Stimulated activated CD8-positive, alpha-beta memory T cell treated with anti-CD3 and anti-CD28 coated beads, Interleukin-4, amount 100 ng/mL, for 1 hour (primary cell): ENCODE measurements at places on chromosomes 7 and 10.

GRCh38 chr10:100490531-100490930, 27.7 kb downstream of the WNT8B start:
- no peak for DNase-seq

DNA sequence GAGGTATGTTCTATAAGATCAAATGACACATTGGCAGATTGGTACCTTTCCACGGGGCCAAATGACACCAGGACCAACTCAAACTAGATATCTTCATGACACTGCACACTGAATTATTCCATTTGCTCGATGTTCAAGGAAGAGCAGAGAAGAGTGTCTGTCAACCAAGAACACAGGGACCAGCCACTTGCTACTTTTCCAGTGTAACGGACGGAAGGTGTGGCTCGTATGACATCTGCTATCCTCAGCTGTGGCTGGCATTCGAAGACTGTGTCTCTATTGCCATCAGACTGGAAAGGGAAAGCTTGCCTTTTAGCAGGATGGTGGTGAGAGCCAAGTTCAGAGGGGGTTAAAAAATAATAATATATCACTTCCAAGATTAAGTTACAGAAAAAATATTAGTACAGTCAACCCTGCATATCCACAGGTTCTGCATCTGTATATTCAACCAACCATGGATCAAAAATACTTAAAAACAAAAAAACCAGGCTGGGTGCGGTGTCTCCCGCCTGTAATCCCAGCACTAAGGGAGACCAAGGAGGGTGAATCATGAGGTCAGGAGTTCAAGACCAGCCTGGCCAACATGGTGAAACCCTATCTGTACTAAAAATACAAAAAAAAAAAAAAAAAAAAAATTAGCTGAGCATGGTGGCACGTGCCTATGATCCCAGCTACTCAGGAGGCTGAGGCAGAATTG, 237.1 kb downstream of the PRPF18 start:
- DNase-seq: no peak

GRCh38 chr7:139588632-139589031, 65.1 kb downstream of the CLEC2L start:
- DNase-seq: no peak

- no peak for DNase-seq
Observed at GRCh38 chr10:78209970-78210369, 176.3 kb downstream of the RPS24 start.

- no peak for DNase-seq
Observed at GRCh38 chr7:42237811-42238541, 967 bp upstream of the GLI3 start.

- DNase-seq: no peak
Observed at GRCh38 chr10:25441270-25441669, 266.5 kb downstream of the GPR158 start.

- DNase-seq: no peak
Observed at GRCh38 chr7:134933460-134934068, 52.7 kb upstream of the AGBL3 start.

DNA sequence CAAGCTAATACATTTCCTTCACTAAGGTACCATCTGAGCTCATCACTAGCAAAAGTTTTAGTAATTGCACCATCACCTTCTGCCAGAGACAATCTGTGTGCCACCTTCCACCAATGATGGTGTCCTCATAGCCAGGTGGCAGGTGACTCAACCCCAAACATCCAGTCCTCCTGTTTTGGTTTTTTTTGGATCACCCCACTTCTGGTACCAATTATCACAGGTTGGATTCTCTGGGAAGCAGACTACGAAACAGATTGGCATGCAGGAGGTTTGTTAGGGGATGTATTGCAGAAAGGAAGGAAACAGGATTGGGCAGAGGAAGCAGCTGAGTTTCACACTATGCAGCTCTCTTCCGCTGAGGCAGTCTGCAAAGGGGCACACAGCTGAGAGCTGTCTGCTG, 4.5 kb upstream of the TACC2 start:
- no peak for DNase-seq
